ENCODE measurements at places on chromosomes 16 and 17. TPM values are rescaled to one million over a fixed set of nuclear protein-coding genes. Genes with fewer than 3 reads are reported as not detected.

The SCNN1G gene
- total RNA-seq, result not detected

The FOXN1 gene
- total RNA-seq, result 0.48 TPM

The CCL13 gene
- total RNA-seq, result not detected

The CACNG4 gene
- 12.8 TPM for total RNA-seq

The HLF gene
- 19.8 TPM for total RNA-seq

- no peaks in the 10 kb centered on the region for H3K27me3 ChIP-seq
- peaks cover 8% of the 10 kb centered on the region for H3K4me1 ChIP-seq
- H3K27ac ChIP-seq, result no peak overlapping the region
- no peak overlapping the region for H3K4me3 ChIP-seq
- no peak for DNase-seq
These were observed 9.0 kb upstream of the MAP3K14 start for GRCh38 chr17:45325810-45326209.

DNA sequence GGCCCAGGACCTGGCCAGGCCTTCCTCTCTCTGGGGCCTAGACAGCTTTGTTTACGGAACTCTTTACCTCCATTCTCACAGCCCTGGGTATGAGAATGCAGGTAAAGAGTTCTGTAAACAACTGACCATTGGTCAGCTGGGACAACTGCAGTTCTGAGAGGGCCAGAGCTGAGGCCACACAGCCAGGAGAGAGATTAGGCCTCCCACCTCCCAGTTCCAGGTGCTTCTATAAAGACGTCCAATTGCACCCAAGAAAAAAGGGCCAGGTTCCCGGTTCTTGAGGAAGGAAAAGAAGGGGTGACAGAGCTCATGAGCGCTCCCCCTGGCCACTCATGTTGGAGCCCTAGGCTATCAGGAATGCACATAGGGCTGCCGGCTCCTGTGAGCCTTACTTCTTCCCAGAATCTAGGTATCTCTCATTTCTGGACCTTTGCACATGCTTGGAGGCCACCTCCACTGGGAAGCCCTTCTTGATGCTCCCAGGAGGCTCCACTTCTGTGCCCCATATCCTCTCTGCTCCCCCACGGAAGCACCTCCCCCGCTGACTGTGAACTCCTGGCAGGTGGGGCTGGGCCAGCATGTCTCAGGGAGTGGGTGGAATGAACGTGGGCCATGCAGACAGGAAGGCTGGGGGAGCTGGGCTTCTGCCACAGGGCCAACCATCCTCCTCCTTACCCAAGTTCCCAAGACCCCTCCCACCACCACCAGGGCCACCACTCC, 13.1 kb downstream of the CNGB1 start:
- H3K4me3 ChIP-seq, result no peak overlapping the region
- H3K36me3 ChIP-seq, result no peaks in the 10 kb centered on the region
- H3K27me3 ChIP-seq, result no peaks in the 10 kb centered on the region
- no peak for DNase-seq
- no peaks in the 10 kb centered on the region for H3K4me1 ChIP-seq
- no peak overlapping the region for H3K27ac ChIP-seq

DNA sequence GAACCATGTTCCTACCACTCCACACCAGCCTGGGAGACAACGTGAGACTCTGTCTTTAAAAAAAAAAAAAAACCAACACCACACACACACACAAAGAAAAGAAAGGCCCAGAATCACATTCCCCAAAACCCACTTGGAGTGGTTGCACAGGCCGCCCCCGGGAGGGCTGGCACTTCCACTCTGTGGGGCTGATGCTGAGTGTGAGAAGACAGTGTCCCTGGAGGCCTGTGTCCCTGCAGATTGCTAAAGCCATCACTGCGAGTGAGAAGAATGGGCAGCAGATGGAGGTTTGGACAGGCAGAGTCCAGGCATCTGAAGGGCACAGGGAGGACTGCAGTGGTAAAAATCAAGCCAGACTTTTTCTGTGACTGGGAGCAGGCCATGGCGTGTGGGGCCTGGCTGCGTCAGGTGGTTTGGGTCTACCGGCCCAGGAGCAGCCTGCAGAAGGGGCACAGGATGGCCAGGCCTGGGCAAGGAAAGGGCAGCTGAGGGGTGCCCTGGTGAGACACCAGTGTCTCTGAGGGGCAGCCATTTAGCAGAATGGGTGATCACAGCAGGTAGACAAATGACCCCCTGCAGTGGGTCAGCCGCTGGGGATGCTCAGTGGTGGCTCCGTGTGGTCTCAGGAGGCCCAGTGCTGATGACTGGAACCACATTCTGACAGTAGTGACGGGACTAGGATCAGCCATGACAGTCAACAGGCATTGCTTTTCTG, 13.1 kb downstream of the CTRB2 start:
- H3K27ac ChIP-seq, result no peak overlapping the region
- DNase-seq, result no peak
- H3K4me1 ChIP-seq, result no peaks in the 10 kb centered on the region
- H3K4me3 ChIP-seq, result no peak overlapping the region
- no peaks in the 10 kb centered on the region for H3K27me3 ChIP-seq

DNA sequence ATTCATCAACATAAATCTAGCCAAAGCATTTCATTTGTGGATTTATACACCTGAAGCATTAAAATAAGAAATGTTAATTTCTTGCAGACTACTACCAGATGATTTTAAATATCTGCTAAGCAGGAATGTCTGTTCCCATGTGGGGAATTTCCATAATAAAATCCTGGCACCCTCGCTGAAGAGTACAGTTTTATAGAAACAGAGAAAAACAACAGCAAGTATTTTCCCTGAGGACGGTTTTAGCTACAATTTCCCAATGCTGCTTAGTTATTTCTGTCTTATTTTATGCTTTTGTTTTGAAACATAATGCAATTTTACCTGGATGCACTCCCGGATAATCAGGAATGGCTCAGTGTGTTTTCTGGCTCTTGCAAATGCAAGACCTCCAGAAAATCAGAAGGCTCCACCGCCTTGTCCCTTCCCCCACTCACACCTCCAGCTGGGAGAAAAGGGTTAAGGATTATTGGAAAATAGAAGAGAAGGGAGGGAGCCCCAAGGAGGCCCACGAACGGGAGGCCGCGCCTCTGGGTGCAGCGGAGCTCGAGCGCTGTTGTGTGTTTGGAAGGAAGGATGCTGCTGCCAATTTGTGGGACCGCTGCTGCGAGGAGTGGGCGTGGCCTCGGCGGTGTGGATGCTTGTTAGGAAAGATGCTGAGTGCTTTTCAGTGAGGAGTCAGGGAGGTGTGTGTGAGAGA, at the start of gene CNTNAP4:
TSS of gene CNTNAP4 (plus strand) at position 657 of the 694 bp plus-strand sequence. CDS start 262 bp downstream, outside the sequence.
- H3K4me1 ChIP-seq, result no peaks in the 10 kb centered on the region
- no peak within 1 kb of the TSS for H3K4me3 ChIP-seq
- no peak for DNase-seq
- H3K27ac ChIP-seq, result no peak within 1 kb of the TSS
- no peaks in the 10 kb centered on the region for H3K27me3 ChIP-seq

DNA sequence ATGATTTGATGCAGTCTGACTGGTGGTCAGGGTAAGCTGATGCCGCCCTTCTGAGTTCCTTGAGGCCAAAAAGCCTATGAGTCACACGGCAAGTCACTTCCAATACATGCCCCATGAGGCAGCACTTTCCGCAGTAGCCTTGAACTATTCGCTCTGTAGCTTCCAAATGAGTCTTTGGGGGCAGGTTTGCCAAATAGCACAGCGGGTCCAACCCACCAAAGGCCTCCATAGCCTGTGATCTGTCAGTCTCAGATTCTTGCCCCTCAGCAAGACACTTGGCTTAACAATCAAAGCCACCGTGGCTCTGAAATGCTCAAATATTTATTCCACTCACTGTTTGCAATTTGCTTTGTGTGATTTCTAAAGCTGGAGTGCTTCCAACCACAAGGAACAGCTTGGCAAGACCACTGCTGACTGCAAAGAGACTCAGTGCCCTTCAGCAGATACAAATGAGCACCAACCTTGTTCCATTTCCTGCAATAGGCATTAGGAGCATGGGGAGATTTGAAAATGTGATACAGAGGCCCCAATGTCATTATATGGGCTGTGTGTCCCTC, 45.4 kb downstream of the CLEC19A start:
- no peaks in the 10 kb centered on the region for H3K36me3 ChIP-seq
- H3K27me3 ChIP-seq, result no peaks in the 10 kb centered on the region
- DNase-seq, result no peak
- H3K27ac ChIP-seq, result no peak overlapping the region

DNA sequence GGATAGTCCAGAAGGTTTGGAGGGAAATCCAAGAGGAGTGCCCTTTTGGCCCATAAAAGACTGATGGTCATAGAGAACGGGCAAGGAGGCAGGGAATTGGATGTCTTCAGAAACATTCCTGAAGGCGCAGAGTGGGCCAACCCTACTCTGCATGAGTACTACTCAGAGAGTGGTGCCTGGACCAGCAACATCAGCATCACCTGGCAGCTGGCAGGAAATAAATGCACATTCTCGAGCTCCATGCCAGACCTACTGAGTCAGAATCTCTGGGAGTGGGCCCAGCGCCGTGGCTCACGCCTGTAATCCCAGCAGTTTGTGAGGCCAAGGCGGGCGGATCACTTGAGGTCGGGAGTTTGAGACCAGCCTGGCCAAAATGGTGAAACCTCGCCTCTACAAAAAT, 27.1 kb upstream of the SLC39A11 start:
- DNase-seq, result no peak
- H3K36me3 ChIP-seq, result no peaks in the 10 kb centered on the region
- no peak overlapping the region for H3K27ac ChIP-seq
- H3K4me1 ChIP-seq, result no peaks in the 10 kb centered on the region
- H3K27me3 ChIP-seq, result no peaks in the 10 kb centered on the region

DNA sequence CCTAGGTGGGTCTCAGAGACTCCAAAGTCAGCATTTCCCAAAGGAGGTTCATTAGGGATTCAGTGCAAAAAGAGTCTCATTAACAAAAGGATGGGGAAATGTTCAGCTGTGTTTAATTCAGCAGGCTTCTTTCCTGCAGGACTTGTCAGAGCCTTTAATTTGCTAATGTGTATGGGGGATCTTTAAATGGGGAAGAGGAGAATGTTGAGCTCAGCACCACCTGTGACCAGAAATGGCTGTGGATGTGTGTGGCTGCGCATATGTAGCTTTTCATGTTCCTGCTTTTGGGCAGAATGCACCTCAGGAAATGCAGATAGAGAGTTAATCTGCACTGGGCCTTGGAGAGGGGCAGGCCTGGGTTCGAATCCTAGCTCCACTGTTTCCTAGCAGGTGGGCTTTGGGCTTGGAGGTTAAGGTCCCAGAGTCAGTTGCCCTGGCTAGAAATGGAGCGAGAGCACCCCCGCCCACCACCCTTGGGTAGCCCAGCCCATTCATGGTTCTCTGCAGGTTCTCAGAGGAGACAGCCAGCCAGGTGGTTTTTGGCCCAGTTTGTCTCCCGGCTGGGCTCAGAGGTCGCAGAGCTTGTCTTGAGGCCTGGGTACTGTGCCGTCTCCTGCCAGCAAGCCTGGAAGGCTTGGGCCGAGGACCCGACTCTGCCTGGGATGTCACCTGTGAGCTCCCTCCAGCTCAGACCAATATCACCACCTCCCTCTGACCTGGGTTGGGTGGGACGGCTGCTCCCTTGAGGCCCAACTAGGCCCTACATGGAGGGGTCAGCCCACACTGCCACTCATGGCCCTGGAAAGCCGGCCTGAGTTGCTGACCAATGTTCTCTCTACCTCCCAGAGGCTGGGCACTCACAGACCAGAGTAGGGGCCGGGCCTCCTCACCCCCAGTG, 9.3 kb downstream of the ADCY7 start:
- 0 out of 2 replicates have a peak, but pooled peaks cover 3% of the 10 kb centered on the region for H3K4me1 ChIP-seq
- no peak overlapping the region for H3K4me3 ChIP-seq
- no peak for DNase-seq
- no peaks in the 10 kb centered on the region for H3K36me3 ChIP-seq
- H3K27ac ChIP-seq, result no peak overlapping the region

- H3K36me3 ChIP-seq, result no peaks in the 10 kb centered on the region
- no peak overlapping the region for H3K4me3 ChIP-seq
- peaks cover 38% of the 10 kb centered on the region for H3K4me1 ChIP-seq
- no peaks in the 10 kb centered on the region for H3K27me3 ChIP-seq
These were observed 3.6 kb upstream of the ITGA3 start for GRCh38 chr17:50052241-50052796.

- DNase-seq, result no peak
- no peaks in the 10 kb centered on the region for H3K4me1 ChIP-seq
- H3K36me3 ChIP-seq, result no peaks in the 10 kb centered on the region
- no peaks in the 10 kb centered on the region for H3K27me3 ChIP-seq
These were observed 175.2 kb downstream of the CCDC182 start for GRCh38 chr17:57569853-57570252.

DNA sequence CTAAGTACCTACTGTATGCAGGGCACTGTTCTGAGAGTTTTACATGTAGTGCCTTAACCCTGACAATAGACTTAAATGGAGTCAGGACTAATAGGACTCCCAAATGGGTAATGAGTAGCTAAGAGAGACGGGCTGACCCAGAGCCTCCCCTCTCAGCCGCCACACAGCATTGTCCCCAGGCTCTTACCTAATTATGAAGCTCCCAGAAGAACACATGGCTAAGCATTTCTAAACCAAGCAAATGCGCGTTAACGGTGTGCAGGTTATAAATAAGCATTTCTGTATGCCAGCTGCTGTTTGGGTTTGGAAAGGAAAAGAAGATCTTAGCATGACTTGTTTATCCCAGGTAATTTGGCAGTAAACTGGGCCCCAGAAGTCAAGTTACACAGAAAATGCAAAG, 14.3 kb downstream of the KATNIP start:
- no peaks in the 10 kb centered on the region for H3K27me3 ChIP-seq
- H3K4me1 ChIP-seq, result no peaks in the 10 kb centered on the region
- H3K27ac ChIP-seq, result no peak overlapping the region
- H3K4me3 ChIP-seq, result no peak overlapping the region
- H3K36me3 ChIP-seq, result no peaks in the 10 kb centered on the region
- DNase-seq, result no peak

- H3K36me3 ChIP-seq, result no peaks in the 10 kb centered on the region
- H3K4me1 ChIP-seq, result no peaks in the 10 kb centered on the region
- no peak for DNase-seq
- H3K27me3 ChIP-seq, result no peaks in the 10 kb centered on the region
These were observed 5.2 kb downstream of the TMEM220 start for GRCh38 chr17:10724546-10725195.

- H3K4me1 ChIP-seq, result no peaks in the 10 kb centered on the region
- H3K27me3 ChIP-seq, result no peaks in the 10 kb centered on the region
- no peak overlapping the region for H3K27ac ChIP-seq
- no peak for DNase-seq
- H3K4me3 ChIP-seq, result no peak overlapping the region
These were observed 62.1 kb downstream of the GAN start for GRCh38 chr16:81376880-81377279.
